ENCODE measurements at places on chromosomes 7 and 10. TPM values are rescaled to one million over a fixed set of nuclear protein-coding genes. Genes with fewer than 3 reads are reported as not detected.

- DNase-seq: peak; percentile 19
Observed at GRCh38 chr7:79709574-79710409, 256.3 kb upstream of the MAGI2 start.

DNA sequence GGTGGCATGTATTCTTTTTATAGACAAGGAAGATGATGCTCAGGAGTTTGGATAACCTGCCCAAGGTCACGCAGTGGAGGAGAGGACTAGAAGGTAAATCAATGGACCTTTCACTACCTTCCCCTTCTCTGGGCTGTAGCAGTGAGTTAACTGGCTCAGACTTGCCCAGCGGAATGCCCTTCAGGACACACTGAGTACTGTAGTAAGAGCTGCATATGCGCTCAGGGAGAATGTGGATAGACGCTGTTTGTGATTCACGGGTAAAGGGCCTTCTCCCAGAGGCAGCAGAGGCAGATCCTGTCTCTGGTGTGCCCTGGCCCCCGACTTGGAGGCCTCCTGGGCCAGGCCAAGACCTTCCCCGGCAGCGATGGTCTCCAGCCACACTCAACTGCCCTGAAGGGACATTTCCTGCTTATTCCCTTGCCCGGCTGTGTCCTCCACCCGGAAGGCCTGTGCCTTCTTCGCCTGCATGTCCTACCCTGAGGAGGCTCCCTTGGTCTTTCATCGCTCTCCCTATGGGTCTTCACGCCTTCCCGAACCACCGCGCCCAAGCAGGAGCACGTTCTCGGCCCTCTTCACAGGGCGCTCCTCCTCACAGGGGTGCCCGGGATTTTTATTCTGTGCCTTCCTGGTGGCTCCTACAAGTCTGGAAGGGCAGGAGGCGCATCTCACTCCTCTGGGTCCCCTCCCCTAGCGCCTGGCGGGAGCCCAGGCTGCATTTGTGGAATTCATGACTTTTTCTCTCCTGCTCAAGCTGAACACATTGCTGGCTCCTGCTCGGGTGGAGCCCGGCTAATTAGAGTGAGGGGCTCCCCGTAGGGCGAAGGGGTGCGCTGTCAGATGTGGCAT lies 1.8 kb upstream of the IKZF1 start:
- DNase-seq: no peak

GRCh38 chr10:127415901-127416581 lies 133.1 kb upstream of the NPS start:
- no peak for DNase-seq

- no peak for DNase-seq
Observed at GRCh38 chr10:69600761-69601330, 27.6 kb upstream of the NEUROG3 start.

DNA sequence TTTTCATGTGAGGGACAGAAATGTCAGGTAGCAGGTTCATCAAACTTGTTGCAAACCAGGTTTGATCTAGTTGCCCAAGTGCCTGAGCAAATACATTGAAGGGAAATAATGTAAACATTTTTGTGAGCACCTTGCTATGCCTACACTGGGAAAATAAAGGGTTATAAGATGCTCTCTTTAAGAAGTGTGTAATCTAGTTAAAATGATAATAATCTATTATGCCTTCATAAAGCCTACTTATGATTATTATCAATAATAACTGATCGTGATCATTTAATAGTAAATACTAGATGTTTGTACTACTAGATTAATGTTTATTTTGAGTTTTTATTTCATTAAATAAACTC lies 1.9 kb upstream of the TMEM229A start:
- DNase-seq: no peak

DNA sequence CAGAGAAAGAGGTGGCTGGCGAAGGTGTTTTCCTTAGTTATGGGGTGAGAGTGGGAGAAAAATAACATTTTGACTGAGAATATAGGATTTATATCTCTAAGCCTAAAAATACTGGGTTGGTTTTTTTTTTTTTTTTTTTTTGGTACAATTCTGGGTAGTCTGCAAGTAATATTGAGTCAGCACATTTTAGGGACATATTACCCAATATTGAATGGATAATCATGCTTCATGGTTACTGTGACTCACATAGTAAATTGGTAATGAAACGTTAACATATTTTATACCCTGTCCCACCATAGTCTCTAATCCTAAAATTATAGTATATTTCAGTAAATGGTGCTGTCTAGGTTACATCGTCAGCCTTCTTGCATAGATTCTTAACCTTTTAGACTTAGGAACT lies 91.4 kb downstream of the TPST1 start:
- peak; percentile 77 for DNase-seq

Gene SYNPO2L
- polyA plus RNA-seq: 0.33 TPM

- no peak for DNase-seq
Observed at GRCh38 chr10:93493162-93493561, 3.2 kb upstream of the CEP55 start.

All from GM23248 (cell line).